ENCODE measurements at places on chromosomes 7 and 10.

DNA sequence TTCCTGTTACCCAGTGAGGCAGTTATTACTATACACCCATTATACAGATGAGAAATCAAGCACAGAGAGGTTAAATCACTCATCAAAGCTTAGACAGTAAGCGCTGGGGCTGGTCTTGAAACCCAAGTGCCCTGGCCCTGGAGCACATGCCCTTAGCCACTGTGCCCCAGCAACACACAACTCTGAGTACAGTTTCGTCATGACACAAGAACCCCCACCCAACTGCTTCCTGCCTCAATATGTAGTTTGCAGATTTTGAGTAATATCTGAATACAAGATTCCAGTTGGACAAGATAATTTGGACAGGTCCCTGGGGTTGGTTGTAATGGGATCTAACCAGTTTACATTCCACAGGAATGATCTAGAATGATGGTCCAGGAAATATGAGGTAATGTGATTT lies 62.8 kb downstream of the SH3PXD2A start:
- DNase-seq, result no peak

GRCh38 chr10:59127991-59128390 lies 48.5 kb upstream of the PHYHIPL start:
- no peak for DNase-seq

- no peak for DNase-seq
Measured at GRCh38 chr10:80207768-80208370, 2.5 kb upstream of the ANXA11 start.

DNA sequence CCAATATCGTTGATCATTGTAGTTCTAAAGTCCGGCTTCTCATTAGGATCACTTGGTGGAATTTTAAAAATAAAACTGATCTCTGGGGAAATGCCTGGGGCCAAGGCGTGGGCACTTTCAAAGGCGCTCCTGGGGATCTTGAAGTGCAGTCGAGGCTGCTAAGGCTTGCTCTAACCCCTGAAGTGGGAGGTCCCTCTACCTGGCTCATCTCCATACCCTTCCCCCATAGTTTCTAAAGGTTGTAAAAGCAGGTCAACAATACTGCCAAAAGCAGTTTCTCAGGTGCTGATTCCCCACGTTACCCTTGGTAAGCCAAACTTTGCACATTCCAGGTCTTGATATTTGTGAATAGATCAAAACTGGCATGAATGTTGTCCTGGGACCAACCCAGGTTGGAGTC lies 79.0 kb upstream of the SP8 start:
- no peak for DNase-seq

GRCh38 chr7:15508258-15508657 lies 53.6 kb downstream of the AGMO start:
- DNase-seq, result no peak

DNA sequence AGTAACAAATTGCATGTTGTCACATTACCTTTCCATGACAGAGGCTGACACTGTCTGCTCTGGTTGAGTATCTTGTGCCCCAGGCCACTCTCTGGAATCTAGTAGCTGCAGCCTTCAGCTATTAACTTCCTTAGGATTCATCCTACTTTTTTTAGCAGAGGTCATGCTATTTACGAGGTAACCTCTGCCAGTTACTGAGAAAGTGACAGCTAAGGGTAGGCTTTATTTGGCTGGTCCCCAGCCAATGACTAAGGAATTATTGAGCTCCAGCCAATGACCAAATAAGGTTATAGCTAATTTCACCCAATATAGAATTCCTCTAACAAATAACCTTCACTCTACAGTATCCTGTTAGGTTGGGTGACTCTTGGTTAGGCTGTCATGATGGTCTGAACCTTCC lies 1361.7 kb downstream of the XPNPEP1 start:
- DNase-seq, result no peak

DNA sequence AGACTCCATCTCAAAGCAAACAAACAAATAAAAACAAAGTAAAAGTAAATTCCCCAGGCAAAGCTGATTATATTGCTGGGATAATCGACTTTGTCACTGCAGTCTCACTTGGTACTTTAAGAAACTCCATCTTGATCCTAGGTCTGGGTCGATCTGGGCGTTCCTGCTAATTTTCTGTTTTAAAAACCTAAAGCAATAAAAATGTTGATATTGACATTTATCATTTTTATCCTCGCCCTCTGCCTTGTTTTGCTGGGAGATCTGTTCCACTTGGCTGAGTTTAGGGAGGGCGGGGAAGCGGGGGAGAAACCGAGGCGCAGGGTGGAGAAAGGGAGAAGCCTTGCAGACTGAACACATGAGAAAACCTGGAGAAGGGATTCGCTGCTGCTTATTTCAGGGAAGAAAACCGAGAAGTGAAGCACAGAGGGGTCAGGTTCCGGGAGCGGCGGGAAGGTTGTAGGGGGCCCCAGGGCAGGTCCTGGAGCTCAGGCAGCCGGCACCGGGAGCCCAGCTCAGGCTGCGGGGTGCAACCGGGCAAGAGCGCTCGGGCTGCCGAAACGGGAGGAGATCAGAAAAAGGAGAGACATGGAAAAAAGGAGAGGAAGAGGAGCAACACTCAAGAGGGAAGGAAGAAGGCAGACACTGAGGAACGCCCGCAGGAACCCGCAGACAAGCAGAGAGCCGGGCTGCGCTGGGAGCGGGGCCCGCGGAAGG lies 27.3 kb upstream of the KMT2C start:
- no peak for DNase-seq

DNA sequence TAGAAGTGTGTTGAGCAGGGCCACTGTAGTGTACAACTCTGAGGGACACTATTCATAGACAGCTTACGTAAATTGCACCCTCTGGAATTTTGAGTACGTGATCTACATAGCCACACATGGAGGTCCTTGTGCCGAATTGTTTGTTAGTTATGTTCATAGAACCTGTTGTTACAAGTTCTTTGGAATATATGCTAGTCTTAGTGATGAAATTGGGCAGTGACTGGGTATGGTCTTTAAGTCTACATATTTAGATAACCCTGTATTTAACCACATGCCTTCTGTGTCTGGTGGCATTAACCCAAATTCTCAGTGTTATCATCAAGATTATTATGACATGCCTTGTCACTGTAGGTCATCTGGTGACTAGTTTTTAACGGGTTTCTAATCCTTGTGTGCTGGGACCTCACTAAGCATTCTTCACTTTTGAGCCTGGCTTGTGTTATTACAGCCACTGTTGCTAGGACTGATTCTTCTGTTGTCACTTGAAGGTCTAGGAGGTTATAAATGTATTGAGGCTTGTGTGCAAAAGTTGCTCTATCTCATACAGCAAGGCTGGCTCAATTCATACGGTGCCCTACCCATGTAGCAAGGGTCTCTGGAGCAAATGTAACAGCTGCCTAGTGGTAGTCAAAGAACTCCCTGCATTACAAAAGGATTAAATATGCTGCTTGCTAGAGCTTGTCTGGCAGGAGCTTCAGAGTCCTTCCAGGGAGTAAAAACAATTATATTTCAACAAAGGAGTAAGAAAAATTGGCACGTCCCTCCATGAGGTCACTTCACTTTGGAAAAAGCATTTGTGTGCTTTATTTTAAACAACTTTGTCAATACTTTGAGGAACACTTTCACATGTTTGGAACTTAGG lies 65.4 kb downstream of the CDK14 start:
- DNase-seq, result no peak

GRCh38 chr7:37187179-37187578 lies 261.5 kb downstream of the ELMO1 start:
- peak; percentile 65 for DNase-seq

GRCh38 chr10:71059054-71059818 lies 153.1 kb upstream of the UNC5B start:
- DNase-seq, result no peak

DNA sequence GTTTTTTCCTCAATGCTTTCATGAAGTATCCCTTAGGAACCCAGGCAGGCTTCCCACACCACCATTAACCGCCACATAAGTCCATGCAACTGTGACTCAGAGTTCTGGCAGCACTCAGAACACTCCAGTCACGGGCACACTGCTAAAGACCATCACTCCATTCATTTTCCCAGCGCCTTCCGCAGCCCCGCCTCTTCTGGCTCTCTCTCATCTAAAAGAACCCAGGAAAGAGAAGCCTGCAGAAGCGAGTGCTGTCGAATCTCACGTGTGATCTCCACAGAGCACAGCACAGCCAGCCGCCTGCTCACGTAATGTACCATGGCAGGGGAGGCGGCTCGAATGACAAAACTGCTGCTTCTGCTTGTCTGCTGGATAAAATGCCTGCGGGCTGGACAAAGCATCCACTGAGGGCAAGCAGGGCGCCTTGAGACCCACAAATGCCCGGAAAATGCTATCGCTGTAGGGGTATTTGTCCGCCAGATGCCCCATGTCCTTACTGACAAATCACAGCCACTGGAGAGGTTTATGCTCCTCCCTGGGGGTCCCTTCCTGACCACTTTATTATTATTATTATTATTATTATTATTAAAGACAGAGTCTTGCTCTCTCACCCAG lies 1.8 kb downstream of the PSMG3 start:
- no peak for DNase-seq

GRCh38 chr7:77971726-77972125 lies 173.2 kb downstream of the PHTF2 start:
- no peak for DNase-seq

DNA sequence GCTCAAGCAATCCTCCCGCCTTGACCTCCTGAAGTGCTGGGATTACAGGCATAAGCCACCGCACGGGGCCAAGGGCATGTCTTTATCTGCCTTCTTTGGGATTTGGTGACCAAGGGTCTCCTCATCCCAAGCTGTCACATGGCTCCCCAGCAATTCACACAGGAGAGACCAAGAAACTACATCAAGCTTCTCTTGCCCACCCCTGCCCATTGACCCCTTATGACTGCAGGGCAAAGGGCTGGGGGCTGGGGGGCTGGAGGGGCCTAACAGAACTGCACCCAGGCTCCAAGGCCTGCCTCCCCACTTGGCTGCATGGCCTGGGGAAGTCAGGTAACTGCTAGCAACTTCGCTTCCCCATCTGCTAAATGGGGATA lies 137.1 kb downstream of the SH3PXD2A start:
- no peak for DNase-seq

DNA sequence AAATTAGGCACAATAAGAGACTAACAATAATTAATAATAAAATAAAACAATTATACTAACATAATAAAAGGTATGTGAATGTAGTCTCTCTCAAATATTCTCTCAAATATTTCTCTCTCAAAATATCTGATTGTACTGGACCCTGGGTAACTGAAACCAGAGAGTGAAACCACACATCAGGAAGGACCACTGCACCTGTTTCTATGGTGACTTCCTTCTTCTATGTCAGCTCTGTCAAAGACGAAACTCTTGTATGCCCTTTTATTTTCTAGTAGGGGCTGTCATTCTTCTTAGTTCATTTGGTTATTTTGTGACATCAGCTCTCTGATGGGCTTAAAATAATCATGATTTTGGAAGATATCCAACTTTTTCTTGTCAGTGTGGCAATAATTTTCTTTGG lies 428.0 kb upstream of the TPK1 start:
- DNase-seq, result no peak
